Activated CD4-positive, alpha-beta T cell treated with anti-CD3 and anti-CD28 coated beads, Interleukin-2, Interleukin-6, amounts not matched to agents 100 ng/mL and 50 ng/mL, durations not matched to agents 16 hours and 8 hours (primary cell): ENCODE measurements at places on chromosomes 3 and 15.

DNA sequence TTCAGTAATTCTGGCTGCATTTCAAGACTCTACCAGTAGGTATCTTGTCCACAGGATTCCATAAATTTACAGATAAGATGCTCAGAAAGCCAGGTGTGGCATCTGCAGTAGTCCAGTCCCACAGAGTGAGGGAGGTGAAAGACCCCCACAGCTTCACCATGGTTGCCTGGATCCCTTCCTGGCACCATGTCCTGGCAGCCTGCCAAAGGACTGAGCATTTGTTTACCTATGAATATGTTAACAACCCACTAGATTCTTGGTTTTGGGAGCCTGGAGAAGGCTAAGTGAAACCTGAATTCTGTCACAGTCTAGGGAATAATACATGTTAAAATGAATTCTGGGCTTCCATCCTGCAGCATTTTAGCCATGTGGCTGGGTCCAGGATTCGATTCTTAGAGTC is 14.9 kb downstream of the CHST2 start:
- DNase-seq: no peak

DNA sequence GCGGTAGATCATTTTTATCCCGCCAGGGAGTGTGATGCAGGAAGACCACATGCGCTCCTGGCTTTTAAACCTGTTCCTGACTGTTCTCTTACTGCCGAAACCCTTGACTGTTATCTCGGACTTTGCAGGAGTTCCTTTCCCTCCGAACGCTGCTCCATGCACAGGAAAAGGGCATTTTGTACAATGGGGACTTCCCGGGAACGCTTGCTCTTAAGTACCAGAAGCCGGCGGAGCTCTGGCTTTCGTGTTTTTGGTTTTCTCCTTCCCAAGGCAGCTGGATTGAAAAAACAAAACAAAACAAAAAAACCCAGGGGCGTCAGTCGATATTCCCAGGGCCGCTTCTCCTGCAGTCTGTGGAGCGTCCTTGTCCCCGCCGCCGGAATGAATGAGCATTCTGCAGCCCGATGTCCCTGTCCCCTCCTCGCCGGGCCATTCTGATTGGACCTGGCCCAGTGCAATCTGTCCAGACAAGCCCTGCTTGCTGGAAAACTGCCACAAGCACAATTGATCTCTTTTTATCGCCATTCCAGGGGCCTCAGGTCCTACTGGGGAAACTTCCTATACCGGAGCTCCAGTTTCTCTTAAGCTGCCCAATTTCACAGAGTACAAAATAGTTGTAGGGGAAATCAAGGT is 44.8 kb downstream of the SLC6A1 start:
- no peak for DNase-seq

DNA sequence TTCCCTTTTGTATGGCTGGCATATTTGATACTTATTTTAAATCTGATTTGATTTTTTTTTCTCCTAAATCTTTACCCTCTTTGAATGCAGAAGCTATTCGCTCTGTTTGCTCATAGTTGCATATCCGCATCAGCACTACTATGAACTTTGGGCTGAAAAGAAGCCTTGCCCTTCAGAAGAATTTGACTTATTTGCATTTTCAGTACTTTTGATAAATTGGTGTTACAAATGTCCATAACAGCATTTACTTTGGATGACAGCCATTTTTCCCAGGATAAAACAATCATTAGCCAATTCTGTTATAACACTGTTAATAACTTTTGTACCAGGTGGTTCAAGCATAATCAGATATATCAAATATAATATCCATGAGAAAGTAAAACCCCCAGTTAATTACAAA is 129.5 kb downstream of the PLCL2 start:
- DNase-seq: no peak

GRCh38 chr3:117248153-117248552 is 538.6 kb downstream of the TUSC7 start:
- no peak for DNase-seq

GRCh38 chr3:120670576-120670975 is 11.5 kb downstream of the HGD start:
- DNase-seq: no peak

GRCh38 chr15:78054518-78054917 is 23.0 kb downstream of the TBC1D2B start:
- DNase-seq: no peak

DNA sequence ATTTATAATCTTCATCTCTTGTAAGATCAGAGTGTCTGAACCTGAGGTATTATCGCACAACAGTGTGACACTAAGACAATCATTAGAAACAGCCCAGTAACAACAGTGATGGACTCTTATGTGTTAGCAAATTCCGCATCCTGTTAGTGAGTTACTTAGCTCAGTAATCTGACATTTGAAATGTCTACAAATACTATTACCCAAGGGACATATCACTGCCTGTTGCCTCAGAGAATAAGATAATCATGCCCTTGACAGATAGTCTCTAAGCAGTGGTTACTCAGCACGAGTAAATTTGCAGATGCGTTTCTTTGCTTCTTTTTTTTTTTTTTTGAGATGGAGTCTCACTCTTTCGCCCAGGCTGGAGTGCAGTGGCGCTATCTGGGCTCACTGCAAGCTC is 13.4 kb upstream of the RTP1 start:
- no peak for DNase-seq

- no peak for DNase-seq
Measured at GRCh38 chr15:31852933-31853799, 177.1 kb upstream of the CHRNA7 start.

DNA sequence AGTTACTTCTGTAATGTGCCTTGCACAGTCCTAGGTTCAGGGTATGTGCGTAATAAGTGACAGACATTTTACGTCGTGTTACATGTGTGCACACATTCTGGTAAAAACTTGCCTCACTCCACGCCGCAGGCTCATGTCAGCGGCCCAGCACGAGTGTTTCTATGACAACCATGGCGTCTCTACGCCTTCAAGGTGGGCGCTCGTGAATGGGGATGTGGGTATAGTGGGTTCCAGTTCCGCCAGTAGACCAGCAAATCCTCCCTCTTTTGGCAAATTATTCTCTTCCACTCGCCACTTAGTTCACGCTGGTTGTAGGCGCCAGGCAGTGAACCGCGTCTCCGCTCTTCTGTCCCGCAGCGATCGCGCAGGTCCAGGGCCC is 40.3 kb downstream of the CHST14 start:
- no peak for DNase-seq

DNA sequence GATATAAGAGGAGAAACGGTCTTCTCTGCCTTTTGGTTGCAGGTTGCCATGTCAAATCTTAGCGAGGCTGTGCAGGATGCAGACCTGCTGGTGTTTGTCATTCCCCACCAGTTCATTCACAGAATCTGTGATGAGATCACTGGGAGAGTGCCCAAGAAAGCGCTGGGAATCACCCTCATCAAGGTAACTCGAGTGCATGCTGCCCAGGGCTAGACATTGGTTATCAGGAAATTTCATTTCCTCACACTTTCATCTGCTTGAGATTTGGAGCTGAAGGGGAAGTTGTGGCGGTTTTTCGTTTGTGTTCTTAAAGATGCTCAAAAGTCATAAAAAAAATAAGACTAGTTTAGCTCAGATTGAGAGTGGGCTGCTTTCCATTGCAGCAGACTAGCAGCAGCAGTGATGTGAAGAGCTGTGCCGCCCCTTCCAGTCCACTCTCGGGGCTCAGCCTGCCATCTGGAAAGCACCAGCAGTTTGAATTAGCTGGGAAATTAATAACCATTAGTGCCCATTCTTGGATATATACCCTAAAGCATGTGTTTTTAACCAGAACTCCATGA is 32.2 kb downstream of the GPD1L start:
- DNase-seq: no peak

- no peak for DNase-seq
Measured at GRCh38 chr15:101611580-101612299, 40.4 kb downstream of the TM2D3 start.

DNA sequence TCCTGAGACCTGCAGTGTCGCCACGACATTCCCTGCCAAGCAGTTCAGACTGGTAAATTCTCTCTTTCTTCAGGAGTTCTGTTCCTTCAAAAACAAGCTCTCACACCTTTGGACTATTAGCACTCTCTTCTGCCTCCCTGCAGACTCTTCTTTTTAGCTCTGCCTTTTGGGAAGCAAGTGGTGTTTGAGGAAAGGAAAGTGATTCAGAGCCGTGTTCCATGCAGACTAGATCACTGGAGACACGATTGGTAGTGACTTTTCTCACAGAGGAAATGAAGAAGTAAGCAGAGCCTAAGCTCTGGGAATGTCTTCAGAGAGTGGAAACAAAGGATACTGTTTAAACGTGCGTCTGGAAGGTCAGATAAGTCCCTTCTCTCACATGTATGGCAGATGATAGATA is 270.6 kb upstream of the TPRG1 start:
- DNase-seq: no peak

DNA sequence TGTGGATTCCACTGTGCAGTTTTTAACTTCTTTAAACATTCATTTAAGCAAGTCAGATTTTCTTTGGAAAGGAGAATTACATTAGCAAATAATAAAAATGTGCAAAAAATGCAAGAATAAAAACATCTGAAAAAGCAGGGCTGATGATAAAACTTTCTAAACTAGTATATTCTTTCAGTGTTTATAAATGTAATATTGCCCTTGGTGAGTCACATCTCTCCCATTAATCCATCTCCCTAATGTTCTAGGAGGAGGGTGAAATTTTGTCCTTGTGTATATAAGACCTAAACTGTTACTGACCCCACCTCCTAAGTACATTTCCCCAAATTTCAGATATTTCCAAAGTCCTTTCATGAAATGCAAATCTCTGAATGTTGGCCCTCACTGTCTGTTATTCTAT is 28.5 kb upstream of the DCUN1D1 start:
- DNase-seq: no peak

- DNase-seq: no peak
Measured at GRCh38 chr3:13746385-13746784, 133.5 kb downstream of the WNT7A start.

- DNase-seq: no peak
Measured at GRCh38 chr3:52272831-52273230, 5.6 kb downstream of the WDR82 start.

DNA sequence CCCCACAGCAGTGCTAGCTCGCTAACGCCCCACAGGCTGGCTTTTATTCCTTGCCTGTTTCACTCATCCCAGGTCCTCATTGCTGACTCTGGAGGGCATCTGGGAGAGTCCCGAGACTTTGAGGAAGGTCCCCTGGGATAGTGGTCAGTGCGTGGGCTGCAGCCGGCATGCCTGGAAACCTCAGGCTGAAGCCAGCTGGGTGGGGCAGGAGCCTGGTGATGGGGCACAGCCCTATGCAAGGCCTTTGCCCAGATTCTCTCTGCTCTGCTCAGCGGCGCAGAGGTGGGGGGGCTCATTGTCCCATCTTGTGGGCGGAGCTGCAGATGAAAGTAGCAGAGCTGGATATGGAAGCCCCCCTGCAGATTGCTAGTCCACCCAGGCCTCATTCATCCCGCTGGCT is 55.7 kb upstream of the SMAD6 start:
- no peak for DNase-seq

DNA sequence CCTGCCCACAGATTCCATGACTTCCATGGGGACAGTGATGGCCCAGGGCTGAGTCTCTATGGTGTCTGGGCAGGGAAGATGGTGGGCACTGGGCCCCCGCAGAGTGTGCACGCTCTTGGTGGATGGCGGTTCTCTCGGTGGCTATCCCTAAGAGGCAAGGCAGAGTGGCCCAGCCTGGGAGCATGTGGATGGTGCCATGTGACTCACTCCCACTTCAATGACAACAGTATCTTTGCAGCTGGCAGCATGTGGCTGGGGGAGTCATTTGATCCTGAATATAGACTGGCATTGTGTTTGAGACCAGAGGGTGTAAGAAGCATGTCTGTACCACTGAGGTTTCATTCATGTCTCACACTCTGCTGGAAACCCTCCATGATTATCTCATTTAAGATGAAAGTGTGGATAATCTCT is 101.2 kb downstream of the CORO2B start:
- no peak for DNase-seq

- no peak for DNase-seq
Measured at GRCh38 chr15:35173444-35174118, 88.5 kb upstream of the NANOGP8 start.

- DNase-seq: peak; percentile 37
Measured at GRCh38 chr3:127970966-127971592, 56.0 kb downstream of the KBTBD12 start.

- peak; percentile 49 for DNase-seq
Measured at GRCh38 chr3:152322756-152323155, 54.0 kb downstream of the MBNL1 start.

DNA sequence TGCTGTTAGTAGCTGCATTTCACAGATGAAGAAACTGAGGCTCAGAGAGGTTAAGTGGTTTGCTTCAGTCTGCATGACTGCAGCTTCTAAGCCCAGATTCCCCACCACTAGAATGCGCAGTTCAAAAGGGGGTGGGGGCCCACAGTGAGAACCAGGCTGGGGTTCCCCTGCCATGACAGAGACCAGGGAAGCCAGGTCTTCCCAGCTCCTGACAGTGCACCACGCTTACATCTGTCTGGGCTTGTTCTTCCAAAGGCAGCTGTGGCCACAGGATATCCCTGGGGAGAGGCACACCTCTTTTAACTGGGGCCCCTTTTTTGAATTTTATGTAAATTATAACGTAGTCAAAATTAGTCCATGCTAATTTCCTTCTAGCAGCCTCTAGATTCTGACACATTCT is 5.3 kb downstream of the PLEKHO2 start:
- no peak for DNase-seq

- DNase-seq: peak; percentile 72
Measured at GRCh38 chr3:51942603-51943450, 664 bp downstream of the PARP3 start.

DNA sequence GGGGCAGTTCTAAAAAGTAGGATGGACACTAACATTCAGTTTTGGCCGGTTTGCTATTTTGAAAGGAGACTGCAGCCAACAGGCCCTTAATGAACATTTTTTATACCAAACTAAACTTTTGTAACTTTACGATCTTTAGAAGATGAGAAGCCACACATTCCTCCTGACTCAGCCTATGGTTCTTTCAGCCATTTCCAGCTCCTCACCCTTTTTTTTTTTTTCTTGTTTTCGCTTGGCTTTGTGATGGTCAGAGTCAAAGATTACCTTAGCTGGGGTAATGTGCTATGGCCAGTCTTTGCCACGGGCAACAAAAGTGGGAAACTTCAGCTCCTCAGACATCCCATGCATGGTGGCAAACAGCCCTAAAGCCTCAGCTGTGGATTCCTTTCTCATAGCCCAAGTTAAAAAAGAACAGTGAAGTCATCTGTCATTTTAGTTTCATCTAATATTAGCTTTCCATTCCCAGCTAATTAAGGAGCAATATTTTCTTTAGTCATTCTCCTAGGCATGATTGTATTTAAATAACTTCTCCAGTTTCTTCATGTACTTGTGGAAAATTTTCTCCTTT is 368.7 kb downstream of the MFSD1 start:
- no peak for DNase-seq

GRCh38 chr3:183210341-183210740 is 42.7 kb upstream of the B3GNT5 start:
- DNase-seq: no peak

DNA sequence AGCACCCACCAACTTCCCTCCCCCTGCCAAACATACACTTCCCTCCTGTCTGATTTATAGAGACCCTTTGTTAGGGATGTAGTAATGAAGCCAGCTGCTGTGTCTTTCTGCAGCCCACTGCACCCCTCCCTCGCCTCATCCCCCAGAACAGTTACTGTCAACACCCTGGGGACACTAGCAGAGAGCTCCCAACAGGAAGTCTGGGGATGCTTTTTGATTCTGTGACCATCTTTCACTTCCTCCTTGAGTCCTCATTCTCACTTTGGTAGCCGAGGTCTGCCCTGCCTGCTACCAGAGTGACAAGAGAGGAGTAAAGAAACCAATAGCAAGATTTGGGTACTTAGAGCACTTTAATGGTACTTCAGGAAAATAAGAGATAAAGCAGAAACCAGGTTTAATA is 201.6 kb downstream of the SATB1 start:
- peak; percentile 4 for DNase-seq

- no peak for DNase-seq
Measured at GRCh38 chr3:126167566-126167965, 12.8 kb downstream of the ALDH1L1 start.

GRCh38 chr3:22861426-22861825 is 341.7 kb upstream of the UBE2E2 start:
- DNase-seq: no peak
